Inflammatory macrophage treated with lipopolysaccharide for 1 hour (primary cell): ENCODE measurements at places on chromosomes 12 and 14.

DNA sequence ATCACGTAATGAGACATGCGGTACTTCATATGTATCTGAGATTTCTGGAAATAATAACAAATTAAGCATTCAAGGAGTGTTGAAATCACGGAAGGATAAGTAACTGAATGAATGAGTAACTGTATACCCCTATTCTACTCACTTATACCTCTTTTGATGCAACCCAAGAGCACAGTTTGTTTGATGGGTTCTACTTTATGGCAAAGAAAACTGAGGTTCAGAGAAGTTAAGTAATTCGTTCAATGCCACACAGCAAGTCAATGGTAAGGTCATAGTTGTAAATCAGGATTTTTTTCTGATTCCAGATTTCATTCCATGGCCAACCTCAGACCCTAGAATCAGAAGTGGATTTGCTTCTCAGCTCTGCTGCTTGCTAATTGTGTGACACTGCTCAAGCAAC lies 544.5 kb upstream of the TBX3 start:
- no peak for DNase-seq

DNA sequence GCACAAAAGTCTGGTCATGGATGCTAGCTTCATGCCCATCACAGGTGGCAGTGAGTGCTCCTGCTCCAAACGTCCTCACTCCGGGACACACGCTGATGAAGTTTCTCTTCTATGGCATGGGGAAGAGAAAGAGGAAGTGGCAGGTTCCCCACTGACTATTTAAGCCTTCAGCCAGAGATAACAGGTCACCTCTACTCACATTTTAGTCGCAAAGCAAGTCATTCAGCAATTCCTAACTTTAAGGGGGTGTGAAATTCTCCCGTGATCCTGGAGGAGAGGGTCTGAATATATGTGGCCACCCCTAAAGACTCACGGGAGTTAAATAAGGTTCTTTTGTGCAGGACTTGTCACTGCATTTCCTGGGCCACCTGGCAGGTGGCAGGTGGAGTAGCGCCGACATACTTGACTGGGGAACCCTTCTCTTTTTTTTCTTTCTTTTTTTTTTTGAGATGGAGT lies 18.8 kb upstream of the RCOR1 start:
- no peak for DNase-seq

DNA sequence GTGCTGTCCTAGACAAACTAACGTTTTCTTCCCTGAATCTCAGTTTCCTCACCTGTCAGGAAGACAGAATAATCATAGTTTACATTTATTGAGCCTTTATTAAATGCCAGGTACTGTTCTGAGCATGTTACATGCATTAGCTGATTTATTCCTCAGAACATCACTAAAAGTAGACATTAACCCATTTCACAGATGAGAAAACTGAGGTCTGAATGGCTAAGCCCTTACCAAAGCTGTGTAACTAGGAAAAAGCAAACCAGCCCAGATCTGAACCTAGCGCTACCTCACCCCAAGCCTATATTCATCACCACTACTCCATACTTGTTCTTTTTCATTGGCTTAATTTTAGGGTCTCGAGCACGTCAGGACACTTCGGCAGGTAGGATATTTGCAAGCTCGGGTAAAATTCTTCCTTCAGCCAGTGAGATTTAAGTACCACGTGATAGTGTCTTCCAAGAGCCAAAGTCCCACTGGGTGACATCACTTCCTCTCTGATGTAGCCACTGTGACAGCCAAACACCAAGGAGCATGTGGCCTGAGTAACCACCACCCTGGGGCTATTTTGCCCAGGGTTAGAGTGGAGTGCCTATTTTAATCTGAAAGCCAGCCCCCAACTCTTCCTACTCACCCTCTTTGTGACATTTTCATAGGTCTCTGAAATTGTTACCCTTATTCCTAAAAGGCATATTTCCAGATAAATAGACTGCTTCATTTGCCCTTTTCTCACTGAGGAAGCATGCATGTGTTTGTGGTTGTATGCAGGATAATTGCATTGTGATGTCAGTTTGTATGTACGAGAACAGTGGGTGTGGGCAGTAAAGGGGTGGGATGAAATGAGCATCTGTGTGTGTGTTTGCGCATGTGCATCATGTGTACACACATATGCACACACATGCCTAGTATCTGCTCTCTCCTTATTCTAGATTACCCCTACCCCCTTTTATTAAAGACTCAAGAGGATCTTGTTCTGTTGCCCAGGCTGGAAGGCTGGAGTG lies 62.2 kb upstream of the WSCD2 start:
- DNase-seq = no peak

- no peak for DNase-seq
Observed at GRCh38 chr14:35362450-35362849, 42.1 kb downstream of the NFKBIA start.

- DNase-seq = no peak
Observed at GRCh38 chr14:78455896-78456435, 285.8 kb downstream of the NRXN3 start.

- no peak for DNase-seq
Observed at GRCh38 chr12:92601176-92601575, 101.6 kb upstream of the PLEKHG7 start.

GRCh38 chr14:95559203-95559602 lies 24.4 kb downstream of the GLRX5 start:
- no peak for DNase-seq

GRCh38 chr12:29640589-29641345 lies 143.0 kb downstream of the TMTC1 start:
- DNase-seq = no peak

DNA sequence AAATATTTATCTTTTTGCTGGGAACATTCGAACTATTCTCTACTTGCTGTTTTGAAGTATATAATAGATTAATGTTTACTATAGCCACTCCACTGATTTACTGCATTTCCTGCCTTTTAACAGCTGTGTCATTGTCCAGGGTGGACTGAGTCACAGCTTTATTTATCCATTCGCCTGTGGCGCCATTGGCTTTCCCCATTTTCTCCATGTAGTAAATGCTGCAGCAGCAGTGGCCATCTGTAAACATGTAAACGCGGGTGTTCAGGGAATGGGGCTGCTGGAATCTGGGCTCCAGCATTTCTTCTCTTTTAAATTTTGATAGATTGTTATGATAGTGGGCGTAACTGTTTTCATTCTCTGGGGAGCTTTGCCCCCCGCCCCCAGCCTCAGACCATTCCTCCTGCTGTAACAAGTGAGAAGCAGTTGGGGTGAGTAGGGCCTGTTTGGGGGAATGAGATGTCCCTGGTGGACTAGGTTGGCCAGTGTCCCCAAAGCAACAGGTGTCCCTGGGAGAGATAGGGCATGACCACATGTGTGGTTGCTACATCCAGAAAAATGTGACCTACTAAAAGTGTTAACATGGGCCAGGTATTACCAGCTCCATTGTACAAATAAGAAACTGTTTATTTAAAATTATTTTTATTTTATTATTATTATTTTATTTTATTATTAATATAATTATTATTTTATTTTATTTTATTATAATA lies 32.9 kb downstream of the RIN3 start:
- DNase-seq = no peak

DNA sequence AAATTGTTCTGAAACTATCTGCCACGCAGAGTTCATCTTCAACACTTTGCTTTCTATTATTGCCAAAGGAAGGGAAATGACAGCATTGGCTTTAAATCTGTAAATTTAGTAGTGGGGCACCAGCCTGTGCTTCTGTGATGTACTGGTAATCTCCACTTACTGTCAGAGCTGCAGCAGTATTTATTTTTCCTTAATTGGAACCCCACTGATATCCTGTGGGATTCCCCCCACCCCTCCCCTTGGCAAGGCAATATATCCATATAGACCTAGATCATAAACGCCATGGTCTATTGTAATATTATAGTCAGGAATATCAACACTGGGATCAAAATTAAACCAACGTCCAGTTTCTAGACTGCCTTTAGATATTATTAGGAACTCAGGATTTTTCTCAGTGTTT lies 96.7 kb downstream of the RMST start:
- DNase-seq = no peak

DNA sequence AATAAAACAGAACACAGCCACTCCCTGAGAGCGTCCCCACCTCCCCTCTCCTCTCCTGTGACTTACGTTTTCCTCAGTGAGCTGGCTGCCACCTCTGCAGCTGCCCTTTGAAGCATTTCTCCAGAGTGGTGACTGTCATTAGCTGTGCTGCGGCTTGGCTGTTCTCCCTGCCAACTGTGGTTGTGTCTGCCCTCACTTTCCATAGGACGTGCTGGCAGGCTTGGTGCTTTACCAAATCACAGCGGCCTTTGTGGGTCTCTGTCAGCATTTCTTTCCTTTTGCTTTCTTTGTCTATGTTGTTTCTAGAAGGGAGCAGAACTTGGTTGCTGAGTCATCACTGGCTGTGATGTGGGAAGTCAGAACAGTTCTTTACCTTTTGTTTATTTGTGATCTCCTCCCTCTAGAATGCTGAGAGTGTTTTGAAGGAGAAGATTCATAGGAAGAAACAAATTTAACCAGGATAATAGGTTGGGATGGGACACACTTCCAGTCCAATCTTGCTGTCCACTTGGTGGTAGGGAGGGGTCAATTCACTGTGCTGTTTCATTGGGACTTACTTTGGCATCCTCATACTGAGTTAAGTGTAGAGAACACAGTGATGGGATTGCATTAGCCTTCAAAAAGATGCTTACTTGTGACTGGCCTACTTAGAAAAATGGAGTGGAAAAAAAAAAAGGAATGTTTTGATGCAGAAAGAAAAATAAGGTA lies 88.2 kb downstream of the TMX1 start:
- DNase-seq = no peak

GRCh38 chr14:25411781-25412757 lies 362.1 kb upstream of the STXBP6 start:
- no peak for DNase-seq
